ENCODE measurements at places on chromosomes 11 and 22.

- no peak for DNase-seq
Measured at GRCh38 chr11:75851203-75851602, 36.2 kb downstream of the UVRAG start.

- no peak for DNase-seq
Measured at GRCh38 chr22:25420471-25420924, 144.0 kb upstream of the GRK3 start.

GRCh38 chr11:122229481-122230384 is 113.7 kb upstream of the BLID start:
- peak; percentile 60 for DNase-seq

- no peak for DNase-seq
Measured at GRCh38 chr11:44498089-44498871, 67.2 kb upstream of the CD82 start.

- no peak for DNase-seq
Measured at GRCh38 chr11:223026-223789, 12.9 kb downstream of the SIRT3 start.

GRCh38 chr22:43847376-43848289 is 14.7 kb downstream of the SULT4A1 start:
- DNase-seq = no peak

GRCh38 chr22:50399751-50400331 is 56.7 kb downstream of the PPP6R2 start:
- DNase-seq = no peak

- DNase-seq = no peak
Measured at GRCh38 chr11:95193541-95193940, 37.5 kb downstream of the SESN3 start.

DNA sequence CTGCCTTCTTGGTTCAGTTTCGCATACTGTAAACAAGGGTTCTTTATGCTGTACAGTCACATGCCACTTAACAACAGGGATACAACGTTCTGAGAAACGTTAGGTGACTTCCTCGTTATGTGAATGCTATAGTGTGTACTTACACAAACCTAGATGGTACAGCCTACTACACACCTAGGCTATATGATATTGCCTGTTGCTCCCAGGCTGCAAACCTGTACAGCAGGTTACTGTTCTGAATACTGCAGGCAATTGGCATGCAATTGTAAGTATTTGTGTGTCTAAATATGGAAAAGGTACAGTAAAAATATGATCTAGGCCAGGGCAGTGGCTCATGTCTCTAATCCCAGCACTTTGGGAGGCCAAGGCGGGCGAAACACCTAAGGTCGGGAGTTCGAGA is 85.7 kb upstream of the PRDM11 start:
- no peak for DNase-seq

DNA sequence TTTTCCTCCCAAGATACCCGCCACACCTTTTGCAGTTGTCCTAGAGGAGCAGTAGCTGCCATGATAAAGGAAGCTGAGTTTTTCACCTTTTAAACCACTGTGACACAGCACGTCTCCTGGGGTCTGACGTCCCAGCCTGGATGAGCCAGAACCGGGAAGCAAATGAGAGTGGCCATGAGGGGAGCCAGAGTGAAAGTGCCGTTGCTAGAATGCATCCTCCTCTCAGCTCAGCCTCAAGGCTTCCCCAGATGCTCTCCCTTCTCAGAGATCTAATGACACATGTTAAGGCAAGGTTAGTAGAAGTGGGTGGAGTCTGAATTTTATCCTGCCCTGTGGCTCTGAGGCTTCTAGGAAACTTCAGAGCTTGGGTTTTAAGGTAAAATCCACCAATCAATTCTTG is 23.4 kb upstream of the HTR3A start:
- no peak for DNase-seq

DNA sequence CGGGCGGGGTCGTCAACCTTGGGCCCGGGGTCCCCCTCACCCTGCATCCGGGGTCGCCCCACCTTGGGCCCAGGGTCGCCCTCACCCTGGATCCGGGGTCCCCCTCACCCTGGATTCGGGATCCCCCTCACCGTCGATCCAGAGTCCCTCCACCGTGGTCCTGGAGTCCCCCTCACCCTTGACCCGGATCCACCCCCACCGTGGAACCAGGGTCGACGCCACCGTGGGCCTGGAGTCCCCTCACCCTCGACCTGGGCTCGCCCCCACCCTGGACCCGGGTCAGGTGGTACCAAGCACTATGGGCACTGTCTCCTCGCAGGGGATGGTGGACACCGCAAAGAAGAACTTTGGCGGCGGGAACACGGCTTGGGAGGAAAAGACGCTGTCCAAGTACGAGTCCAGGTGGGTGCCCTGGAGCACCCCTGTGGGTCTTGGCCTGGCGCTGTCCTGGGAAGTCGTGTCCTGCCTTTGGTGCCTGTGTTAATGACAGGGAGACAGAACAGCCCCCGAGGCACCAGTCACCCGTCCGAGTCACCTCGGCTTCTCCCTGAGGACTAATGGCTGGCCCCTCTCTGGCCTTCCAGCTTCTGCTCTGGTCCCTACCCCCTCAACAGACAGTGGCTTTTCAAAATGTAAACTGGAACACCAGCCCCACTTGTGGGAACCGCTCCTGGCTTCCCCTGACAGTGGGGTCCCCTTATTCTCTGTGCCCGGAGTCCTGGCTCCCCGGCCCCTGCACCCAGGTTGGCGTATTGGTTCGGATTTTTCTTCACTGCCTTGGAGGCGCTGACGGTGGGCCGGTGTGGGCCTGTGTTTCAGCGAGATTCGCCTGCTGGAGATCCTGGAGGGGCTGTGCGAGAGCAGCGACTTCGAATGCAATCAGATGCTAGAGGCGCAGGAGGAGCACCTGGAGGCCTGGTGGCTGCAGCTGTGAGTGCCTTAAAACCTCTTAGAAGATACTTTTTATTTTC is 762 bp downstream of the CRELD2 start:
- no peak for DNase-seq

- no peak for DNase-seq
Measured at GRCh38 chr11:33630936-33631748, 69.5 kb downstream of the C11orf91 start.

DNA sequence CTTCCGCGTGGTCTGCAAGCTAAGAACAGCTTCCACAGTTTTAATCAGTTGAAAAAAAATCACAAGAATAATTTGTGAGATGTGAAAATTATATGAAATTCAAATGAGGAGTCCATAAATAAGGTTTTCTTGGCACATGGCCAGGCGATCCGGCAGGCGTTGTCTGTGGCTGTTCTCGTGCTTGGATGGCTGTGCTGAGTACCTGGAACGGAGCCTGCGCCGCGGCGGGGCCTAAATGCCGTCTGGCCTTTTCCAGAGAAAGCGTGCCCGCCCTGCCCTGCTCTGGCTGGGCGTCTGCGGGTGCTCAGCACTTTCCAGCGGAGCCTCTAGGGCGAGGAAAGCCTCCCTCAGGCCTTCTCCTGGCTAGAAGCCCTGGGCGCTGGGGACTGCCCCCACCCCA is 41.8 kb downstream of the OSBPL5 start:
- no peak for DNase-seq

DNA sequence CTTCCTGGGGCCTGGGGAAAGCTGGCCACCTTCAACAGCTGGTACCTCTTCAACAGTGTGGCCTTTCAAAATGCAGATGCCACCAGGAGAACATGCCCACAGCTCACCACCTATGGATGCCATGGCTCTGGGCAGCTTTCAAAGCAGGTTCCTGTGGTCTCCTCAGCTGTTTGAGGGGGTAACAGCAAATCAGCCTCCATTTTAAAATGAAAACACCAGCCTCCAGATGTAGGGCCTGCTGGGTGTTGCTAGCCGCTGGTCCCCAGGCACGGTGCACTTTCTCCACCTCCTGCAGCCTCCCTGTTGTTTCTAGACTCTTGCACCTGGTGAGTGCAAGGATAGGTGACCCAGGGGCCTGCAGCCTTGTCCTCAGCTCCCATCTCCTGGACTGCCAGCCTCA is 10.0 kb downstream of the CDPF1 start:
- no peak for DNase-seq

DNA sequence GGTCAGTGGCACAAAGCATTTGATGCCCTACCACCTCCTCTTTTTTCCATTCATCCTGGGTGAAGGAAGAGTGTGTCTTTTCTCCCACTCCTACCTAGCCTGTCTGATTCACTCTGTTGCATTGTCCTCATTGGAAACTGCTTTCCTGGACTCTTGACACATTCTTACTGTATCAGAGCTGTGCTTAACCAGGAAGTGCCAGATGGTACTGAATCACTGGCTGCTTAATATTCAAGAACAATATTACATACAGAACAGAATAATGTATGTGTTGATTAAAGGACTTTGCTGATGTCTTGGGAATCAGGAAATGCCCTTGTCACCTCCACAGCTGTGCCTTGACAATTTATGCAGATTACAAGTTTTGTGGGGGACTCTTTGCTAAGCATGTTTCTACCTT is 44.4 kb downstream of the SVIP start:
- no peak for DNase-seq

DNA sequence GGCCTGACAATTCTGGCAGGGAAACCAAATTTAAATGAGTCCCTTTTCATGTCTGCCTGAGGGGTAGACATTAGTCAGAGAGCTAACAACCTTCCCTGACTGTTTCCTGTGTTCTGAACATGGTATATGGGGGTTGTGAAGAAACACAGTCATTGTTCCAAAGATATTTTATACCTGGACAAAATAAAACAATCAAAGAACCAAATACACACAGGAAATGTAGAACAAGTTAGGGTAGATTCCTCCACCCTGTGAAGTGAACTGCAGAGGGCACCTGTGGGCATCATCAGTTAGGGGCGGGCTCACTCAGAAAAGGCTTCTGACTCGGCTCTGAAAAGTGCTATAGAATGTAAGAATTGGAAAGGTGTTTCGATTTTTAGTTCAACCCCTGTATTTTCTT is 231.9 kb upstream of the CADM1 start:
- no peak for DNase-seq

GRCh38 chr11:120633616-120634393 is 122.3 kb downstream of the GRIK4 start:
- DNase-seq = no peak

- DNase-seq = no peak
Measured at GRCh38 chr11:46564459-46564858, 29.4 kb downstream of the AMBRA1 start.

- DNase-seq = no peak
Measured at GRCh38 chr22:18066181-18066859, 11.5 kb upstream of the PEX26 start.

- no peak for DNase-seq
Measured at GRCh38 chr11:126139111-126140091, 72.0 kb downstream of the RPUSD4 start.

DNA sequence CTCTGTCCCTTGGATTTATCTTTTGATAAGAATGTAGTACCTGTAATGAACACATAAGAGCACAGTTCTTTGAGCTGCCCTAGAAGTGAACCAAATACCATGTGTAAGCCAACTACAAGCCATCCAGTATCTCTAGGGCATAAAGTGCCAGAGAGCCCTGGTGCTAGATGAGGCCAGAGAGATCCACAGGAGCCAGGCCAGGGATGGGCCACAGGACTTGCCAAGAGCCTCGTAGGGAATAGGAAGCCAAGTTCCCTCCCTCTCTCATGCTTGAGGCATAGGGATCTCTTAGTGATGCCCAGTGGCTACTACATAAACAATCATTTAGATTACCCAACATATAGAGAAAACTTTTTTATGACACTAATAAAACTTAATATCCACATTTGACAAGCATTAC is 64.8 kb upstream of the FAR1 start:
- no peak for DNase-seq

DNA sequence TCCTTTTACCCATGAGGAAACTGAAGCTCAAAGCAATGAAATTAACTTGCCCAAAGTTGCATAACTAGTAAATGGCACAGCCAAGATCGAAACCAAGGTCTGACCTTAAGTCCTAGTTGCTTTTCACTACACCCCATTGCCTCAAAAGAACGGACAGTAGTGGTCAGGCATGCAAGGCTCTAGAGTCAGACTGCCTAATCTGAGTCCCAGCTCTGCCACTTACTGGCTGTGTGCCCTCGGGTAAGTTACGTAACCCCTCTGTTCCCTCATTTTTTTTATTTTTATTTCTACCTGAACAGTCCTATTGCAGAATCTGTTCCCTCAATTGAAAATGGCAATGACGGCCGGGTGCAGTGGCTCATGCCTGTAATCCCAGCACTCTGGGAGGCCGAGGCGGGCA is 9.6 kb downstream of the CYB561A3 start:
- DNase-seq = no peak

- no peak for DNase-seq
Measured at GRCh38 chr11:35114906-35115687, 23.9 kb upstream of the CD44 start.

GRCh38 chr11:102419181-102419580 is 33.4 kb downstream of the TMEM123 start:
- no peak for DNase-seq

DNA sequence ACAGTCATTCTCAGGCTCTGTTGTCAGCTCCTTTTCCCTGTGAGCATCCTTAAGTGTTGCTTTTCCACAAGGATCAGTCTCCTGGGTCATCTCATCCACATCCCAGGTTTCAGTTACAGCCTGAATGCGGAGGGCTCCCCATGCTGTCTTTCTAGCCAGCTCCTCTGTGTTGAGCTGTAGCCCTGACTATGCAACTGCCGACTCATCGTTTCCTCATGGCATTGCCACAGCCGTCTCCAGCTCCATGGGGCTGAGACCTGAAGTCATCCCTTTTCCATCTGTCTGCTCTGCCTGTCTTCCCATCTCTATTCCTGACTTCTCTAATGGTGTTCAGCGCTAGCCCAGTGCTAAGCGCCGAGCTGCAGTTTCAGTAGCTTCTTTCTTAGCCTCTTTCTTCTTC is 11.8 kb downstream of the SAMM50 start:
- no peak for DNase-seq

DNA sequence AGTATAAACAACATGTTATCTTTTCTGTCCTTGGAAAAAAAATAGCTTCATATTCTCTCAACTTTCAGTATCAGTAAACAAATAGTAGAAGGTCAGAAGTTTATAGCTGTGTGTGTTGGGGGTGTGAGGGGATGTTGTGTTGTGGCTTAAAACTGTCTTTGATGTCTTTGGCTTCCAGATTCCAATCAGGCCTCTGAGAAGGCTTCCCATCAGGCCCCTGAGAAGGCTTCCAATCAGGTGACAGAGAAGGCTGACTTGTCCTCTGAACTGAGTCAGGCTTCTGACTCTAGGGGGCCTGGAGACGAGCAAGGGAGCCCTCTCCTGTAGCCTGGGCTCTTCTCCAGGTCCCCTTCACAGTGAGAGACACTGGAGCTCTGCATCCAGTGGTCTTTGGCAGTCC is 9.3 kb downstream of the MTFP1 start:
- DNase-seq = no peak

- DNase-seq = no peak
Measured at GRCh38 chr11:12862696-12863469, 146.2 kb upstream of the RASSF10 start.

- peak; percentile 15 for DNase-seq
Measured at GRCh38 chr11:126111458-126112116, 48.9 kb upstream of the CDON start.

- no peak for DNase-seq
Measured at GRCh38 chr11:8867035-8867434, 44.0 kb upstream of the AKIP1 start.

DNA sequence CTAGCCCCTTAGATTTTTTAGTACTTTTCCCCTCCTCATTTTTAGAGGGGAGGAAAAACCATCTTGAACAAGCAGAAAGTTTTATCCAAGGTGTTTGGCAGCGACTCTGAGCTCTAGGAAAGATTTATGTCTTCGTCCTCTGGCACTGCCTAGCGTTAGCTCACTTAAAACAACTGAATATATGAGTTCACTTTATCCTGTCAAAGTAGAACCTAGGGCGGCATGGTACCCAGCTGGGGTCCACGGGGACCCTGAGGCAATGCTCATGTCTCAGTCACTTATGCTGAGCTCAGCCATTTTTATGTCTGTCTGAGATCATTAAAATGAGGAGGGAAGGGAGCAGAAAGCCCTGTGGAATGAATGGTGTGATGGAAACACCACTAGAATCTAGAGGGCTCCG is 14.2 kb upstream of the VSIG10L2 start:
- no peak for DNase-seq

- no peak for DNase-seq
Measured at GRCh38 chr11:78037825-78038620, 14.9 kb upstream of the KCTD14 start.
